Esophagus squamous epithelium (tissue), 5 donors: ENCODE measurements at places on chromosomes 7 and 10.

- no peak for DNase-seq
These were observed 84.2 kb downstream of the C10orf105 start for GRCh38 chr10:71635251-71635866.

GRCh38 chr7:67445728-67446127, 449.1 kb downstream of the TYW1 start:
- DNase-seq = no peak

- no peak for DNase-seq
These were observed 22.2 kb downstream of the ZDHHC16 start for GRCh38 chr10:97468162-97468561.

DNA sequence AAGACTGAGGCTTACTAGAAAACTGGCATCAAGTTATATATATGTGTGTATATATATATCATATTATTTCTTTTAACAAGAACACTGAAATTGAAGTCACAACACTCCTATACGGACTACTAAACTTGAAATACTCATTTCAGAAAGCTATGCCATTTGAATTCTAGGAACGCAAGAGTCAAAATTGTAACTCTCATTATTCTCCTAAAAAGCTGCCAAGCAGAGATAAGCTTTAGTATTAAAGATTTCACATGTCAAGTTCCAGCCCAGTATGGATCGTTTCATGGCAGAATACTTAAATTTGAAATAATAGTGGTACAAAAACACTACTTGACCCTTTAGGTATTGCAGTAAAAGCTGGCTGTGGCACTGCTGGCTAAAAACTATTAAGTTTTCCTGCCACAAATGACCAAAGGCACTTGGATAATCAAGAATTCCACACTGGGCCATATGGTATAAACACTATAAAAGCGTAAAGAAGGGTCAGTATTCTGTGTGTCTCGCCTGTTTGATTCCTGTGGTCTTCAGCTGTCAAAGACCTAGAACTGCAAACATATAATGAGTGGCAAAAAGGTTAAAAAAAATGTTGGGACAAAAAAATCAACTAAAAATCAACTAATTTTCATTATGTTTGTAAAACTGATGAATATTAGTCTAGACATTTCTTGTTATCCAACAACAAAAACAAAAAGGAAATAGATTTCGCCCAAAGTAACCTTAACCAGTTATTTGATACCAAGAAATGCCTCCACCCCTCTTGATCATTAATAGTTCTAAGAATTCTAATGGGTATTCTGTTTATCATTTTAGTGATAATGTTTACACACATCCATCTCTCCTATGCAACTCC, 2.4 kb downstream of the CCDC71L start:
- DNase-seq = no peak

DNA sequence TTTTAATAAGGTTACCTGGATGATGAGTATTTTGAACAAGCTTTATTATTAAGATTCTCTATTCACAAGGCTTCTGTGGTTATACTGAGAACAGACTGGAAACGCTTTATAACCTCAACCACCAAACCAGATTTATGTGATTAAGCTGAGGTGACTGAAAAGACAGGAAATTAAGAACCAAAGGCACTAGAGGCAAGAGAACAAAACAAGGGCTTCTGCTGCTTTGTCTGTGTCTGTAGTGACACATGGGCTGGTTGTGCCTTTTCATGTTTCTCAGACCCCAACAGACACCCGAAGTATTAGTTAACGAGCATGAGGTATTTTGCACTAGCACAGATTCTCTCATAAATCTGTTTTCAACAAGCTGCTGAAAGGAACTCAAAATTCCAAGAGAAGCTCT, 64.4 kb downstream of the RAPGEF5 start:
- no peak for DNase-seq

- DNase-seq = no peak
These were observed 107.7 kb upstream of the TMEM168 start for GRCh38 chr7:112897839-112898431.

DNA sequence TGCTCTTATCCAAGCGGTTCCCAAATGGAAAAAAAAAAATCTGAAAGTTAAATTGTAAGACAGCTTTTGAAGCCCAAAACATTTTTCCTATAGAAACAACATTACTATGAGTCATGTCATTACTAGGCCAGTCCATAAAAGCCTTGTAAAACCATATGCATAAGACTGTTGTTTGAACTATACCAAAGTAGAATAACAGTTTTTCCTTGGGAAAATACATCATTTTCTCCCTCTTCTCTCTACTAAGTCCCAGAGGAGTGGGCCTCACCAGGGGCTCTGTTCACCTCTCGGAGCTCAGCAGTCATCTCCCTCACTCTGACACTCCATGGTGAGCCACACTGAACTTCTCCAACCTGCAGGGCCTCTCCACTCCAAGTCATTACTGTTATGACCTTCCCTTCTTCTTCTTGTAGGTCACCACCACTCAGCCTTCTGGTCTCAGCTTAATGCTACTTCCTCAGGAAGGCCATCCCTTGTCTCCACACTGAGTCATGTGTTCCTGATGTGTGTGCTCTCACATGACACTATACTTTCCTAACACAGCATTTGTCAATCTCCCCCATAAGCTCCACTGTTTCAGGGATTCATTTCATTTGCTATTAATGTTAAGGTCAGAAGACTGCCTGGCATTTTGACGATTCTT, 32.5 kb downstream of the ZNF438 start:
- DNase-seq = no peak

DNA sequence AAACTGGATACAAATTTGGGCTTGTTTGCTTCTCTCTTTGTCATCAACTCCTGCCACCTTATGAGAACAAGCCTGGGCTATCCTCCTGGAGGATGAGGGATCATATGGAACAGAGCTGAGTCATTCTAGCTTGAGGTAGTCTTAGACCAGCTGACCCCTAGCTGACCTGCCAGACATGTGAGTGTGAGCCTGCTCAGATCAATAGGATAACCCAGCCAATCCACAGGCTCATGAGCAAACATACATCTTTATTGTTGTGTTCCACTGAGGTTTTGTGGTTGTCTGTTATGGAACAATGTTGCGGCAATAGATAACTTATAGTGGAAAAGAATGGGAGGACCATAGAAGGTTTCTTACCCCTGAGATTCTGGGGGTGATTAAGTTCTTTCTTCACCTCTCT, 54.5 kb upstream of the FAM180A start:
- DNase-seq = no peak

DNA sequence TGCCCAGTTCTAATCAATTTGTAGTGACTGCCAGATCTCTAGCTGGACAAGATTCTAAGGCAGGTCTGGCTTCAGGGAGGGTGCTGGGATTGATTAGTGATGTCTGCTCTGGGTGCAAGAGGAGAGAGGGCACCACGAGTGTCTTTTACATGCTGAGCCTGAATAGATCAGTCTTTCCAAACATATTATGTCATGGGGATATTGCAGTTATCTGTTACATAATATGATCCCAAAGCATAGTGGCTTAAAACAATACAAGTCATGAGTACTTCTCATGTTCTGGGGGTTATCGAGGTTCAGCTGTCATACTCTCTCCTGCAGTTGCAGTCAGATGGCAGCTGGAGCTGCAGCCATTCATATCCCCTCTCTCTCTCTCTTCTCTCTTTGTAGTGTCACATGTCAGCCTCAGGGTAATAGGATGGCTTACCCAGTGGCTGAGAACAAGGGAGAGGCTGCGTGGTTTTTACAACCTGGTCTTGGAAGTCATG, 26.0 kb downstream of the SLC29A3 start:
- DNase-seq = no peak

DNA sequence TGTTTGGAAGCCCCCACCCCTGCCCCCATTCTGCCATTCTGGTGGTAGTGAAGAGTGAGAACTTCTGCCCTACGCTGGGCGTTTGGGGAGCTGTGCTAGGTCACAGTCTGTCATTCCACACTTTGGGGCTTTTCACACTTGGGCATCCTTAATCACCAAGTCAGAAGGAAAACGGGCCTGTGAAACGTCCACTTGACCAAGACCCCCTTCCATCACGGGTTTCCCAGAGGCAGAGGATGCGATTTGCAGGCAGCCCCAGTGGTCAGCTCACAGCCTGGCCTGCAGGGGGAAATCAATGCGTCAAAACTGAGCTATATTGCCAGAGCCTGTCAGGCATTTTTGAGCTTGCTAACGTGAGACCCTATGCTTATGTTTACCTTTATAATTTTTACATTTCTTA, 663.3 kb upstream of the MGMT start:
- no peak for DNase-seq

DNA sequence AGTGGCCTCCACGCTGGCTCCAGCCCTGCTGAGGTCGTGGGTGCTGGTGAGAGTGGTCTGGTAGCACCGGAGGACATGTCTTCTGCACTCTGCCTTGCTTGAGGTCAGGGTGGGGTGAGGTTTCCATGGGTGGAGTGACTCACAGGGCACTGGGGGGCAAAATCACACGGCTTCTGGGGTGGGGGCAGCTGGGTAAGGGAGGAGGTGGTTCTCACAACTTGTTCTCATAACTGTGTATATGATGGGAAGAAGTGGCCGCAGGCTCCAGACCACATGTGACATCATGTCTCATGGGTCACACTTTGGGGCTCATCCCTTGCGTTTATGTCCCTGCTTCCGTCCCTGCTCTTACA, 884 bp upstream of the PRF1 start:
- DNase-seq = no peak

DNA sequence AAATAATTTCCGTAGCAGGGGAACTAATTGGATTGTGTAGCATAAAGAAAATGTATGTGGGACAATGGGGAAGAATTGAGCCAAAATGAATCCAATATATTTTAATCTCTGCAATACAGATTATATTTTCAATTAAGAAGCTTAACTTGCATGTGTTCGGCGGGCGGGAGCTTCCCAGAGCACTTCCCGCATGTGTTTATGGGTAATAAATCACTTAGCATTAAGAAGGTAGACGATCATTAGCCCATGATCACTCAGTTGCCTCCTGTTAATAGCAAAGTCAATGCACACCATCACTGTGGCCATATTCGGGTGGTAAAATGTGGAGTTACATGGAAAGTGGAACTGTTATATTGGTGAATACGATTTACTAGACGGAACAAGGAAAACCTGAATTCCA, 122.9 kb upstream of the INSYN2A start:
- DNase-seq = no peak

- no peak for DNase-seq
These were observed 46.6 kb downstream of the CUX1 start for GRCh38 chr7:101864039-101864438.

GRCh38 chr7:13849163-13849892, 140.1 kb downstream of the ETV1 start:
- no peak for DNase-seq

DNA sequence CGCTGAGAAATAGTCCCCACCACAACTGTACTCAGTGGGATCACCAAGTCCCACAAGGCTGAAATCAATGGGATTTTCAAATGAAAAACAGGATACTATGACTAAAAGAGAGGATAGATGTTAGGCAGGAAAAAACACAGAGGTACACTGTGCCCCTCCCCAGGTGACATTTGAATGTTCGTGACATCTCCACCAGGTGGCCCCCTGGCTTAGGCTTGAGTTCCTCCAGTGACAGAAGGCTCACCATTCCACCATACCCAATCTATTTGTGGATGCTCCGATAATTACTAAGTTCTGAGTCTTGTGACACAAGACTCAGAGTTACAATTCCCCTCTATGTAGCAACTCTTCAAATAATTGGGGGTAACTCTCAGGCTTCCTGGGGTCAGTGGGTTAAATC, 77.5 kb upstream of the KCNMA1 start:
- DNase-seq = no peak

- DNase-seq = no peak
These were observed 33.5 kb downstream of the TSPAN15 start for GRCh38 chr10:69484736-69485135.

GRCh38 chr10:99551158-99551557, 18.4 kb downstream of the NKX2-3 start:
- no peak for DNase-seq

GRCh38 chr7:24917510-24918239, 62.3 kb downstream of the OSBPL3 start:
- DNase-seq = no peak

GRCh38 chr10:128487517-128487916, 361.3 kb upstream of the MKI67 start:
- no peak for DNase-seq

GRCh38 chr7:47570649-47571050, 11.3 kb downstream of the TNS3 start:
- no peak for DNase-seq

- DNase-seq = no peak
These were observed 18.7 kb downstream of the SEC24C start for GRCh38 chr10:73762915-73763314.

GRCh38 chr10:1631282-1631681, 106.0 kb downstream of the ADARB2 start:
- DNase-seq = no peak

DNA sequence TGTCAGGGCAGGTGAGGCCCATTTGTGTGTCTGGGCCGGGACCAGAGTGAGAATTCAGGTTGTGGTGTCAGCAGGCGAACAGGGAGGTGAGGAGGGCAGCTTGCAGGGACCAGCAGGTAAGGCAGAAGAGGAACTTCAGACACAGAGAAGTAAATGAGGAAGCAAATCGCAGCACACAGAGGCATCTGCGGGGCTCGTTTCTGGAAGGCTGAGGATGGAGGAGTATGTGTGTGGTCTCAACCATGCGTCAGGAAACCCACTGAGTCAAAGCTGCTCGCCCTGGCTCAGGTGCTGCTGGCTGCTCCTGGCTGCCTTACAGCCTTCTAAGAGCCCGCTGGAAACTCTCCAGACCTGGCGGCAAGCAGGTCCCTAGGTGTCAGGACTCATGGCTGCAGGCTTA, 26.9 kb upstream of the PITRM1 start:
- DNase-seq = no peak

- no peak for DNase-seq
These were observed 964 bp downstream of the FRMD4A start for GRCh38 chr10:14329746-14330173.

DNA sequence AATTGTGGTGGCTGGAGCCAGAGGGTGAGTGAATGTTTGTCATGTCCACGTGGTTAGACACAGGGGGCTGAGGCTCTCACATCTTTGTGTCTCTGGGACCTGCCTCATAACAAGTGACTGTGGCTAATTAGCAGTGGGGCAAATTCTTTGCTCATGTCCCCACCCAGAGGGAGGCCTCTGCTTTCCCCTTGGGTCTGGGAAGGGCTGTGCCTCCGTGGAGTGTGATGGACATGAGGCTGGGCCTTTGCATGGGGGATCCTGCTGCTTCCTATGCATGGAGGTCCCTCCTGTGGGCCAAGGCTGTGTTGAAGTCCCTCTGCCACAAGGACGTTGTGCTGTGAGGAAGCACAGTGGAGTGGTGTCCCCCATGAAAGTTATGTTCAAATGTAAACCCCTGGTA, 327.4 kb upstream of the SHH start:
- DNase-seq = no peak

- no peak for DNase-seq
These were observed 70.4 kb upstream of the APBB1IP start for GRCh38 chr10:26367771-26368170.

DNA sequence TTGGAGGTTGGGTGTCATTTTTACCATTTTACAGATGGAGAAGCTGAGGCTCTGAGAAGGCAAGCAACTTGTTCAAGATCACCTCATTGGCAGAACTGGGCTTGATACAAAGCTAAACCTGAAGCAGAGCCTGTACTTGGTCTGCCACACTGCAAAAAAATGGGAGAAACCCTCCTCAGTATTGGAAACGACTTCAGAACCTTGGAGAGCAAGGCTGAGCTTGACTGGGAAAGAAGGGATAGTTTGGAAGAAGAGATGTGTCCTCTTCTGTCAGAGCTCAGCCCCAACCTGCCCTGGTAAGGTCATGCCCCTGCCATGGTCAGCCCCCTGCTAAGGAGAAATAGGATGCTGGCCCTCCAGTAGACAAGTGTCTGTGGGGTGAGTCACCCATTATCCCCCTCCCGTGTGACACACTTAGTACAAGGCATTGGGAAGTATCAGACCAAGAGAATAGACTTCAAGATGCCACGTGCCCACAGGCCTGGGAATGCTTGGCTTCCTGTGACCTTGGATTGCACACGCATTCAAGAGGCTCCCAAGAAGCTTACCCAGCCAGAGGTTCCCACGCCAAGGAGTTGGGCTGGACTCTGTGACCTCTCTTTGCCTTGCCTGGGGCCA, 56.2 kb upstream of the SMNDC1 start:
- DNase-seq = no peak
